ENCODE measurements at places on chromosomes 16 and 17. TPM values are rescaled to one million over a fixed set of nuclear protein-coding genes. Genes with fewer than 3 reads are reported as not detected.

The KRT32 gene
- not detected for polyA plus RNA-seq

The CIBAR2 gene
- polyA plus RNA-seq = not detected

The MILR1 gene
- 5.4 TPM for polyA plus RNA-seq

The SULT1A4 gene
- 6.1 TPM for polyA plus RNA-seq

The SCGB1C2 gene
- not detected for polyA plus RNA-seq

The DNAH3 gene
- 0.25 TPM for polyA plus RNA-seq

The LPO gene
- polyA plus RNA-seq = 0.29 TPM

The TBC1D3H gene
- 9.4 TPM for polyA plus RNA-seq

The NPIPA5 gene
- 12.5 TPM for polyA plus RNA-seq

The TEKT1 gene
- 0.26 TPM for polyA plus RNA-seq

The PDILT gene
- not detected for polyA plus RNA-seq

- DNase-seq = no peak
Measured at GRCh38 chr17:75530837-75531720, 5.6 kb downstream of the LLGL2 start.

DNA sequence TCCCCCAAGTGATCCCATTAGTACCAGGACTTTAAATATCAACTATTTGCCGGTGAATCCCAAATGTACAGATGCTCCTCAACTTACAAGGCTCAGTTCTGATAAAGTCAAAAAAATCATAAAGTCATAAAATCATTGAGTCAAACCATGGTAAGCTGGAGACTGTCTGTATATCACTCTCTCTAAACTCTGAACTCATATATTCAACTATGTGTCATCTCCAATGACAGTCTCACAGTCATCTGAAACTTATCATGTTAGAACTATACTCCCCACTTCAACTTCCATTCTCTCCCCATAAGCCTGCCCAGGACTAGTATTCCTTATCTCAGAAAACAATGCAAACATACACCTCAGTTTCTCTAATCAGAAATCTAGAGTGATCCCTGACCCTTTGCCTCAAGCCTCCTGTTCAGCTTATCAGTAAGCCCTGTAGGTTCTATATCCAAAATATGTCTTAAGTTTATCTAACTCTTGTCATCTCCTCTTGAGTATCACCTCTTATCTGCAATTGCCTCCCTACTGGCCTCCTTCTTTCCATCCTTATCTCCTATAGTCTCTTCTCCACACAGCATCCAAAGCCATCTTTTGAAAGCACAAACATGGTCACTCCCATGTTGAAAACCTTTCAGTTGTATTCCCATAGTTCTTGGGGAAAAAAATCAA lies 55.0 kb downstream of the SSH2 start:
- DNase-seq = no peak

GRCh38 chr17:75619506-75620431 lies 13.5 kb upstream of the SMIM5 start:
- no peak for DNase-seq

- no peak for DNase-seq
Measured at GRCh38 chr17:82780971-82781893, 29.4 kb downstream of the TBCD start.

DNA sequence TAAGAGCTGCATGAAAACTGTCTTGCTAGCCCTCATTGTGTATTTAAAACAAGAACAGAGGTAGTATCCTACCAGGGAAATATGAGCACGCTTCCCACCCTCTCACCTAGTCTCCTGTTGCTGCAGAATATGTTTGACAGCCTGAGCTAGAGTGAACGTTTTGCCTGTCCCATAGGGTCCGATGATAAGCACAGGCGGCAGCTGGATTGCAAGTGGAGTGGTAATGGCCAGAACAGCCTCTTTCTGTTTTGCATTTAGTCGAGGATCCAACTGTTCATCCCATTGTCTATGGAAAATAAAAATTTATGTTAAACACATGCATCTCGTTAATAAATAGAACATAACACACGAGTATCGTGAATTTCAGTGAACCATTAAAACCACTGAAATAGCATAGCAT lies 84.2 kb downstream of the HELZ start:
- no peak for DNase-seq

GRCh38 chr16:66425651-66426050 lies 1.4 kb upstream of the BEAN1 start:
- no peak for DNase-seq

DNA sequence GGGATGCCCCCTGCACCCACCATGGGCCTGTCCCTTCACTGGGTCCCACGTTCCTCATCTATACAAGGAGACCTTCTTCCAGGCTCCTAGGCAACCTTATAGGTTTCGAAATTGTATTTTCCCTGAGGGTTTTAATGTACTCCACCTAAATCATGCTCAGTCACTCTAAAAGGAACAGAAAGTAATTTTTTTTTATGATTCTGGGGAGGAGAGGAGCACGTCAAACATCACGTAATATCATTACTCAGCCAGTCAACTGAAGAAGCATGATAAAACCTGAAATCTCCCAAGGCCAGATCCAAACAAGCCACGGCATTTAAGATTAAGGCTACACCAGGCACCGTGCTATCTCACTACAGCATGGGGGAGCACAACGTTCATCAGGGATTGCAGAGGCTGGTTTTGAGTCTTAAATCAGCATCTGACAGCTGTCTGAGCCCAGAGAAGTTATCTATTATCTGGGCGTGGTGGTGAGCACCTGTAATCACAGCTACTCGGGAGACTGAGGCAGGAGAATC lies 3.9 kb upstream of the TMEM114 start:
- no peak for DNase-seq

GRCh38 chr17:27651411-27652345 lies 20.7 kb downstream of the LGALS9 start:
- peak; percentile 31 for DNase-seq

DNA sequence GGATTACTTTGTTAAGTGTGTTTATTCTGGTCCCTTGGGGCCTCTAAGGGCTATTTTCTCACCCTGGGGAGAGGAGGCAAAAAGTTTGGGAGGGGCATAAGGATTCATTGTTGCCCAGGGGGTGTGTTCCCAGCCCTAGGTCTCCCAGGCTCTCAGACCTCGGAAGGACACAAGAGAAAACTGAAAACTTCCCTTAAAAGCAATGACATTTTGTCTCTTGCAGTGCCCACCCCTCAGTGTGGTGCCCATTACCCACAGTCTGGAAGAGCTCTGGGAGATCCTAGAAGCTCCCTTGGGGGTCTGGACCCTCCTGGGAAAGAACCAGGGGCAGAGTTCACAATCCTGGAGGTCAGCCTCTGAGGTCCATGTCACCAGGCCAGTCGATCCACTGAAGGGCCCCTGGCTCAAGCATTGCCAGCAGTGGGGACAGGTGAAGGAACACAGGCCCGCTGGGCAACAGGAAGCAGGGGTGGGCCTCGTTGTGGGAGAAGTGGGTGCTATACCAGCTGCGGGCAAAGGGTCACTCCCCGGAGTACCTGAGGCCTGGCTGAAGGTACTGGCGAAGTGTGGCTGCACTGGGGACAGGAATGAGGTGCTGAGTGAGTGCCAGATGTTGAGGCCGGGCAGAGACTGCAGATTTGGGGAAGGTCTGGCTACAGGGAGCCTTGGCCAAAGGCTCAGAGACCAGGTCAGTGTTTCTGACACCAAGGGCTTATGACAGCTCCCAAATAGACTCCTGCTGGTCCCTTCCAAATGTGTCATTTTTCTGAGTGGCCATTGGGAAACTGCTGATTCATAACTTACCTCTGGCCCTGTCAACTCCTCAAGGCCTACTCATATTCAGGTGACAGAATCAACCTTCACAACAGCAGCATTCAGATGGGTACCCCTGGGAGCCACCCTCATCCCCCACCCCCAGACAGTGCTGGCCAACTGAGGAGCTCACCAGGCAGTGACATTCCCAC lies 4.6 kb upstream of the ZNF747 start:
- no peak for DNase-seq

GRCh38 chr16:72876221-72876620 lies 171.7 kb downstream of the ZFHX3 start:
- peak; percentile 63 for DNase-seq

DNA sequence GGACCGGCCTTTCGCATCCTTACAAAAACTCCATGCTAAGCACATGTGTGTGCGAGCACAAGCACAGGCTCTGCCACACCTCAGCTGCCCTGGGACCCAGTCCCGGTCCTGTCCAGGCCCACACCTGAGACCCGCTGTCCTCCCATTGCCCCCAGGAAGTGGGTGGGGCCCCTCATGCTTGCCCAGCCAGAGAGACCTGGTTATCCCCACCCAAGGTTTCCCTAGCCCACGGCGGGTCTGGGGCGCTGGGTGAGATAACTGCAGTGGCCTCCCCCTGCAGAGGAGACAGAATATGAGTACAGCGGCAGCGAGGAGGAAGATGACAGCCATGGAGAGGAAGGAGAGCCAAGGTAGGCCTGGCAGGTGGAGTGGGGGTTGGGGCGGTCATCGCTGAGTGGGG lies 12.5 kb upstream of the C17orf107 start:
- DNase-seq = no peak

DNA sequence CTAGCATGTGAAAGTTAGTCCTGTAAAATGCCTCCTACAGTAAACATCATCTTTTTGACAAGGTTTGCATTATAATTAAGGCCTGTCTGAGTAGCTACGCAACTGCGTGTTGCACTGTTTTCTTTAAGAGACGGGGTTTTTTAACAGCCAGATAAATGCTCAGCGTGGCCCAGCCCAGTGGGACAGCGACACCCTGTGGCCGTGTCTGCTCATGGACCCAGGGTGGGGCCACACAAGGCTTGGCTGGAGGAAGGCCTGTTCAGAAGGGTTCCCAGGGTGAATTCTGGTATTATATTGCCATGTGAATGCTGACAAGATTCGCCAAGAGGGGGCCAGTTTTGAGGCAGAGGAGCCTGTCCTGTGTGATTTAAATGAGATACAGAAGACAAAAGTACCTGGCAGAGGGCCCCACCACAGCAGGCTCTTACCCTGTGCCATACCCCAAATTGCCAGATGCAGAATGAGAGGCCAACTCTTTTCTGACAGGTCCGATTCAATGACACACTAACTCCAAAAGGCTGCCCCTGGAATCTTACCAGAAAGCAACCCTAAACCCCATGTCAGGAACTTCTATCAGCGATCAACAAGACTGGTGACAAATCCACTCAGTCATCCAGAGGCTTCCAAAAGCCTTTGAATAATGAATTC lies 65.9 kb upstream of the IRX6 start:
- peak; percentile 45 for DNase-seq

- no peak for DNase-seq
Measured at GRCh38 chr16:76222853-76223252, 54.3 kb upstream of the CNTNAP4 start.

DNA sequence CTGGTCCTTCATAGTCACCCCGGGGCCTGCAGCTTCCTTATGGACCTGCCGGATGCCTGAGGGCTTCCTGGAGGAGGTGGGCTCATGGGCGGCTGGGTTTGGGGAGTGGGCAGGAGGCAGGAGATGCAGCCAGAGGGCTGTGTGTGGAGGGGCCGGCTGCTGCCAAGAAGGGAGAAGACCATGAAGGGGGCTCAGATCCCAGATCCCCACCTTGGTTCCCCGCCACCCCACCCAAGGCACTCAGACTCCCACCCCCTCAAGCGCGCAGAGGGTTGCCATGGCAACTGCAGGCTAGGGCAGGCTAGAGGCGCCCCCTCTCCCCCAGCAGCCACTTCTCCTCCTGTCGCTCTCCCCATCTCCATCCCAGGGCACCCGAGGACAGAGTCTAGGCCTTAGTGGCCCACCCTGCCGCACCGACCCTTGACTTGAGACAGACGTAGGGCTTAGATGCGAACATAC lies 104.5 kb downstream of the CRLF3 start:
- no peak for DNase-seq

DNA sequence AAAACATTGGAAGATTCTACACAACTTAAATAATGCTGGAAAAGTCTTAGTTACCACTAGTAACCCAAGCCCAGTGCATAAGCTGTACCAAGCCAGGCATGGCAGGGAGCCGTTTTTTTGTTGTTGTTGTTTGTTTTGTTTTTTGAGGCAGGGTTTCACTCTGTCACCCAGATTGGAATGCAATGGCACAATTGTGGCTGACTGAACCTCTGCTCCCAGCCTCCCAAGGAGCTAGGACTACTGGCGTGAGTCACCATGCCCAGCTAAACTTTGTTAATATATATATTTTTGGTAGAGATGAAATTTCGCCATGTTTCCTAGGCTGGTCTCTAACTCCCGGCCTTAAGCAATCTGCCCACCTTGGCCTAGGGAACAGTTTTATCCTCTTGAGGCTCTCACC lies 564 bp upstream of the TMIGD1 start:
- no peak for DNase-seq

DNA sequence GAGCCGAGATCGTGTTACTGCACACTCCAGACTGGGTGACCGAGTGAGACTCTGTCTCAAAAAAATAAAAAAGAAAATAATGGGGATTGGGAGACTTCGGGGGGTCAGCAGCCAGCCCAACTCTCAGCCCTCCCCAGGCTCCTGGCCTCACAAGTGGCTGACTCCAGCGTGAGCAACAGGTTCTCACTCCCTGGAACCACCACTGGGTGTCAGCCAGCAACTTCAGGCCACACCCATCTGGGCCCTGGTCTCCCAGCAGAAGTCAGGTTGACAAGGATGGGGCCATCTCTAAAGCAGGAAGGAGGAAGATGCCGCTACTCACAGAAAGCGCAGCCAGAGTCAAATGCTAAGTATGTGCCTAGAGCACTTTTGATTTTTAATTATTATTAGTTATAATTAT lies 139.4 kb downstream of the C16orf78 start:
- DNase-seq = no peak

- no peak for DNase-seq
Measured at GRCh38 chr17:74304184-74304583, 21.8 kb upstream of the KIF19 start.

GRCh38 chr17:46151762-46152161 lies 41.5 kb downstream of the KANSL1 start:
- DNase-seq = no peak

- DNase-seq = no peak
Measured at GRCh38 chr17:46874906-46875305, 23.5 kb downstream of the WNT9B start.

DNA sequence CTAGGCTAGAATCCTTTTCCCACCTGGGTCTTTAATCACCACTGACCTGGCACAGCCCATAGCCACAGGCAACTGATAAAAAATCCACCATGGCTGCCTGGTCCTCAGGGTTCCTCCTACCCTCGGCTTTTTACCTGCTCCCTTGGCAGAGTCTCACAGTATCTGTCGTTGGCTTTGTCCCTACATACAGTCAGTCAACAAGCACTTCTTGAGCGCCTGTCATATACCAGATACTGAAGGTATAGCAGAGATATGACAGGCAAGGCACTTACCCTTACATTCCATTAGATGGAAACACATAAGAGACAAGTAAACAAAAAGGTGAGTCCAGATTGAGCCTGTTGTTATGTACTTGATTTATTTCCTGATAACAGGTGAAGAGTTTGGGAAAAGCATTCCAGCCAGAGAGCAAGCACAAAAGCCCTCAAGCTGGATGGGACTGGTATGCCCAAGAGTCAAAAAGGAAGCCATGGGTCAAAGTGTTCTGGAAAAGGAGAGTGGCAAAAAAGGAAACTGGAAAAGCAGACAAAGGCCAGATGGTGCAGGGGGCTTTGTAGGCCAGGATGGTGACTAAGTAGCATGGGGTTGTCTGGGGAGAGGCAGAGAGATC lies 247.0 kb downstream of the CHD9NB start:
- no peak for DNase-seq

- DNase-seq = no peak
Measured at GRCh38 chr17:18146259-18146658, 37.4 kb upstream of the ALKBH5 start.

- no peak for DNase-seq
Measured at GRCh38 chr17:76982408-76983074, 114.3 kb downstream of the MGAT5B start.

- DNase-seq = no peak
Measured at GRCh38 chr17:19629449-19629848, 19.1 kb upstream of the ALDH3A2 start.

- peak; percentile 90 for DNase-seq
Measured at GRCh38 chr17:8152112-8152775, at the start of gene PER1. PER1 (minus strand) TSS chr17:8152404; CDS start chr17:8150706, 1,698 bp downstream.

Data from muscle of back (tissue), 13 donors.